ENCODE measurements at places on chromosomes 3 and 15. TPM values are rescaled to one million over a fixed set of nuclear protein-coding genes. Genes with fewer than 3 reads are reported as not detected.

SNTN gene
- not detected for total RNA-seq

GRCh38 chr15:98669638-98670037 is 21.3 kb downstream of the IGF1R start:
- H3K36me3 ChIP-seq, result no peaks in the 10 kb centered on the region
- peaks cover 47% of the 10 kb centered on the region for H3K4me1 ChIP-seq
- H3K27ac ChIP-seq, result peak overlapping the region; percentile 88
- no peaks in the 10 kb centered on the region for H3K27me3 ChIP-seq

GRCh38 chr3:1583044-1583443 is 490.2 kb downstream of the CNTN6 start:
- no peaks in the 10 kb centered on the region for H3K4me1 ChIP-seq
- H3K27me3 ChIP-seq, result no peaks in the 10 kb centered on the region
- H3K4me3 ChIP-seq, result no peak overlapping the region
- H3K36me3 ChIP-seq, result no peaks in the 10 kb centered on the region
- no peak for DNase-seq
- H3K27ac ChIP-seq, result no peak overlapping the region

GRCh38 chr3:4680227-4680691 is 187.1 kb downstream of the ITPR1 start:
- DNase-seq, result no peak
- no peak overlapping the region for H3K27ac ChIP-seq
- H3K36me3 ChIP-seq, result no peaks in the 10 kb centered on the region
- H3K4me1 ChIP-seq, result no peaks in the 10 kb centered on the region

- H3K36me3 ChIP-seq, result no peaks in the 10 kb centered on the region
- peaks cover 29% of the 10 kb centered on the region for H3K4me1 ChIP-seq
- H3K4me3 ChIP-seq, result no peak overlapping the region
- H3K27ac ChIP-seq, result no peak overlapping the region
- H3K27me3 ChIP-seq, result no peaks in the 10 kb centered on the region
- no peak for DNase-seq
Measured at GRCh38 chr3:114126461-114126860, 52.4 kb downstream of the DRD3 start.

SEMA4B gene
- 155 TPM for total RNA-seq

- no peak for DNase-seq
- no peak overlapping the region for H3K27ac ChIP-seq
- H3K4me3 ChIP-seq, result no peak overlapping the region
- no peaks in the 10 kb centered on the region for H3K4me1 ChIP-seq
- H3K27me3 ChIP-seq, result no peaks in the 10 kb centered on the region
Measured at GRCh38 chr3:88141458-88142083, 8.2 kb upstream of the C3orf38 start.

PROK2 gene
- total RNA-seq, result not detected

GRCh38 chr3:67715971-67716370 is 61.6 kb upstream of the SUCLG2 start:
- DNase-seq, result no peak
- H3K27me3 ChIP-seq, result no peaks in the 10 kb centered on the region
- H3K4me1 ChIP-seq, result no peaks in the 10 kb centered on the region

XCR1 gene
- not detected for total RNA-seq

MESP1 gene
- 7.1 TPM for total RNA-seq

DNA sequence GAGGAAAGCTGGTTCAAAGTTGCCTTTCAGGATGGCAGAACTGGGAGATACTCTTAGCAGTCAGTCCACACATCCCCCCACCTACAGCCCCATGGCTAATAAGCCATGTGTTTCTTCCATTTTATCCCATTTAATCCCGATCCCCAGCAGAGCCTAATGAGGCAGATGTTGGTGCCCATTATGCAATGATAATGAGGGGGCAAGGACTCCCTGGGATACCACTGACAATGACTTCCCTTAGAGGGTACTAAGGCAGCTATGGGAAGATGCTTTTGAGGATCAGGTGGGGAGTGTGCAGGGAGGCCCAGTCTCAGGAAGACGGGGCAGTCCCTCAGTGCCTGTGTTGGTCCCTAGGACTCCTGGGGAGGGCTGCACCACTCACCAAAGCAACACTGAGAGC is 43.8 kb upstream of the TBC1D21 start:
- H3K4me1 ChIP-seq, result no peaks in the 10 kb centered on the region
- no peak for DNase-seq

DNA sequence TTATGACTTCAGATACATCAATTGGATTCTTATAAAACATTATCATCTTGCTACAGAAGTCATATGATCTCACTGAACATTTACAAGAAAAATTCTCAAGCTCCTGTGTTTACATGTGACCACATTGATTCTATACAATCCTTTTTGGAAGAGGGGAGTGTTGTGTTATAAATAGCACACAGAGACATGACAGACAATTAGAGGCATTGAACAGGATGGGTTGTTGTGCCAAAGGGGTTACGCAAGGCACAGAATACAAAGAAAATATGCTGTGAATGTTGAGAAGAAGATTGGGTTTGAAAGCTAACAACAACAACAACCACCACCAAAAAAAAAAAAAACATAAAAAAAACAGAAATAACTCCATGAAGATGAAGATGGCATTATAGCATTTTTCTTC is 32.5 kb upstream of the TBL1XR1 start:
- no peak for DNase-seq
- H3K27ac ChIP-seq, result no peak overlapping the region
- no peak overlapping the region for H3K4me3 ChIP-seq
- H3K27me3 ChIP-seq, result no peaks in the 10 kb centered on the region
- H3K36me3 ChIP-seq, result no peaks in the 10 kb centered on the region
- H3K4me1 ChIP-seq, result no peaks in the 10 kb centered on the region

GRCh38 chr3:197495499-197495898 is 60.3 kb downstream of the BDH1 start:
- H3K27ac ChIP-seq, result no peak overlapping the region
- no peaks in the 10 kb centered on the region for H3K36me3 ChIP-seq
- no peaks in the 10 kb centered on the region for H3K27me3 ChIP-seq
- H3K4me1 ChIP-seq, result no peaks in the 10 kb centered on the region

GRCh38 chr3:11826628-11827265 is 19.9 kb downstream of the TAMM41 start:
- no peak overlapping the region for H3K4me3 ChIP-seq
- no peaks in the 10 kb centered on the region for H3K27me3 ChIP-seq
- no peak for DNase-seq

LYZL4 gene
- total RNA-seq, result not detected

ATP13A5 gene
- not detected for total RNA-seq

DNA sequence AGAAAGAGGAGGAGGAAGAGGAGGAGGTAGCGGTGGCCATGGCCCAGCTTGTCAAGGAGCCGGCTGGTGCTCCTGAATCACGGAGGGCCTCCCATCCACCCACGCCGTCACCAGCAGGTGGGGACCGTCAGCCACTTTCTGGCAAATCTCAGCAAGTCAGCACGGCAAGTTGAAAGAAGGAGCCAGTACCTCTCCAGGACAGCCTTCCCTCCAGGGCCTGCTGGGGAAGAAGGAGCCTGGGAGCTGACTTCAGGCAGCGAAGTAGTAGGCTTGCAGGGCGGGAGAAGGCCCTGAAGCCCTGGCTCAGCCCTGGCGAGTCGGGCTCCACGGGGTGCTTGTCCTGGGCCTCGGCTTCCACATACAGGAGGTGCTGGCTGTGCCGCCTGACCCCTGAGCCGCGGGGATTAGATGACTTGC is 99.2 kb upstream of the TRPM1 start:
- no peak overlapping the region for H3K27ac ChIP-seq
- H3K27me3 ChIP-seq, result no peaks in the 10 kb centered on the region
- no peaks in the 10 kb centered on the region for H3K36me3 ChIP-seq
- no peak overlapping the region for H3K4me3 ChIP-seq

OR5H15 gene
- not detected for total RNA-seq

DNA sequence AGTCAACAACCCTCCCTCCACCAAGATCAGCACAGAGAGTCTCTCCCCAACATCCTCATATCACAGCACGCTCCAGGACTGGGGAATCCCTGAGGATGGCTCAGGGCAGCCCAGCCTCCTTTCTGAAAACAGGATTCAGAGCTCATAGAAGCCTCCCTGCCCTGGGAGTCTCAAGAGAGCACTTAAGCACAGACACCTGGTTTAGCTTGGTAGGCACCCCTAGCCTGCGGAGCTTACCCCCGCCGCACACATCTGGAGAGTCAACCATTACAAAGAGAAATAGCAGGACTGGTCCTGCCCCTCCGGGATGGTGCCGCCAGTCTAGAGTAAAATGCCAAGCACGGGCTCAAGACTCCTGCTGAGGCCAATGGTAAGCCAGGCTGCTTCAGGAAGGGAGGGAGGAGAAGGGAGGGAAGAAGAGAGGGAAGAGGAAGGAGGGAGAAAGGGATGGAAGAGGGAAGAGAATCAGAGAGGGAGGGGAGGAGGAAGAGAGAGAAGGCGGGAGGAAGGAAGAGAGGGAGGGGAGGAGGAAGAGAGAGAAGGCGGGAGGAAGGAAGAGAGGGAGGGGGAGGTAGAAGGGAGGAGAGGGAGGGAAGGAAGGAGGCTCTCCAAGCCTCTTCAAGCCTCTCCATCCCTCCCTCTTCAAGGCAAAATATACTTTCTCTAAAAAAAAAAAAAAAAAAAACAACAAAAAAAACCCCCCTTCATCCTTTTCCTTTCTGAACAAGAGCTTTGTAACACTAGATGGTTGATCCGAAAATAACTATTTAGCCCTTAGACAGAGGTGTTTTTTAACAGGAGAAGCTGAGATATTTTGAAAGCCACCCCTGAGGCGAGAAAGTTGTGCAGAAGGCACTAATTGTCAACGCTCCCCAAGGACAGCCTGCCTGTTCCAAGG is 278.6 kb upstream of the TLE3 start:
- peaks cover 9% of the 10 kb centered on the region for H3K4me1 ChIP-seq
- no peaks in the 10 kb centered on the region for H3K36me3 ChIP-seq
- no peak for DNase-seq

XIRP1 gene
- not detected for total RNA-seq

SHF gene
- 3.2 TPM for total RNA-seq

DNA sequence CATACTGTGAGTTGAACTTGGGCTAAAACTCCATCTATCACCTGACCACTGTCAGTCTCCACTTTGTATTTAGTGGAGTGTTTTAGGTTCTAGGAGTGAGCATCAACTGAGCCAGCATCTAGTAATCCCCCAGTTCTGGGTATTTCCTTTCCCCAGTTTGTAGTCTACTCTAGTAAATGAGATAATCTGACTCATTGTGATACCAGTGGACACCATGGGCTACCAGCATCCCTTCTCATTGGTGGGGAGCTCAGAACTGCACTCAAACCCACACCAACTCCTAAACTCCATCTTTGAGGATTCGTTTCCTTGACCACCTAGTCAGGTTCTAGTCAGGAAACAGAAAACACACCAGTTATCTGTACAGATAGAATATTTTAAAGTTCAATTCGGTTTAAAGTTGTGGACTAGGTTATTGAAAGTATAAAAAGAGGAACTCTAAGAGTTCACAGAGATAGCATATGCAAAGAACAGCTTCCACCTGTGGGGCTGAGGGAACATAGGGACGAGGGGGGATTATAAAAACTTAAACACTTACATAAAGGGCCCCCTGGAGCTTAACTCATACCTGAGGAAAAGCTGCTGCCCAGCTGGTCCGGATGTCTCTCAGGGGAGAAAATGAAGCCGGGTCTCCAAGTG is 36.0 kb downstream of the LEO1 start:
- H3K4me1 ChIP-seq, result no peaks in the 10 kb centered on the region
- no peak overlapping the region for H3K27ac ChIP-seq
- no peak overlapping the region for H3K4me3 ChIP-seq

KLF15 gene
- total RNA-seq, result 20.2 TPM

GRCh38 chr3:119596398-119596797 is 1.3 kb upstream of the PLA1A start:
- H3K4me3 ChIP-seq, result no peak overlapping the region
- no peak for DNase-seq
- no peaks in the 10 kb centered on the region for H3K27me3 ChIP-seq
- H3K27ac ChIP-seq, result no peak overlapping the region

CTSH gene
- total RNA-seq, result 303 TPM

RHOV gene
- total RNA-seq, result not detected

DPH3 gene
- 12.9 TPM for total RNA-seq

GRCh38 chr15:71444032-71444810 is 328.9 kb downstream of the THSD4 start:
- no peak overlapping the region for H3K4me3 ChIP-seq
- H3K4me1 ChIP-seq, result peaks cover 3% of the 10 kb centered on the region
- H3K36me3 ChIP-seq, result no peaks in the 10 kb centered on the region

DNA sequence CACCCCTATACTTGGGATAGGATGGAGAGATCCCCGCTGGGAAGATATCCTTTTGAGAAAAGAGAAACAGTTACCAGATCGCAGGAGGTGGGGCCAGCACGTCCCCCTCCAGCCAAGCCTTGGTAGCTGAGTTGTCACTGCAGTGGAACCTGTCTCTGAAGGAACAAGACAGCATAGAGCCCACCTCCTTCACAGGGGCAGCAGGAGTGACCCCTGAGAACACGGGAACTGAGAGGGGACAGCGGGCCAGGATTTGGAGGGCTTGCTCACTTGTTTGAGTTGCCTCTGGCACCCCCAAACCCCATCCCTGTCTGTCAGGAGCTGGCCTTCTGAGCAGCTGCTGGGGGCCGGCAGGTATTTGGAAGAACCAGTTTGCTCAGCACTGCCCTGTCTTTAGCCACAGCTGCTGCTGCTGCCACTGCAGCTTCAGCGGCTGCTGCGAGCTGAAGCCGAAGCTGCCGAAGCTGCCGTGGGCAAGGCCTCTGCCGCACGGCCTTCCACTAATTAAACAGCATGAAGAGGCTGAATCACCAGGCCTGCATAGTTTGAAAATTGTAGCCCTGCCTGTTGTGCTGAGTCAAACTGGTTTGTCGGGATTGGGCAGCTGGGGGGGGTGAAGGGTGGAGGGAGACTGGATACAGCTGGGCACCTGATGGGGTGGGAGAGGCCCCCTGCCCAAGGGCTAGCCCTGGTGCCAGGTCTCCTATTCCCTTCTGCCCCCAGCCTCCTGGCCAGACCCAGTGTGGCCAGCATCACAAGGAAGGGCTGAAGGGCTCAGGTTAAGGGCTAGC is 4.0 kb downstream of the EPHB3 start:
- H3K36me3 ChIP-seq, result no peaks in the 10 kb centered on the region
- H3K27me3 ChIP-seq, result no peaks in the 10 kb centered on the region
- no peak overlapping the region for H3K27ac ChIP-seq
- peaks cover 14% of the 10 kb centered on the region for H3K4me1 ChIP-seq

- H3K36me3 ChIP-seq, result no peaks in the 10 kb centered on the region
- no peak overlapping the region for H3K4me3 ChIP-seq
- H3K27ac ChIP-seq, result no peak overlapping the region
- DNase-seq, result no peak
Measured at GRCh38 chr15:59649603-59650002, 7.7 kb downstream of the GTF2A2 start.

Data from adrenal gland (tissue), 19 donors.